ENCODE measurements at places on chromosomes 12 and 14.
A peak's percentile ranks its signal among the peaks of the same experiment; 100 is the strongest.

- peak; percentile 29 for DNase-seq
These were observed 736 bp downstream of the C14orf39 start for GRCh38 chr14:60485057-60485597.

DNA sequence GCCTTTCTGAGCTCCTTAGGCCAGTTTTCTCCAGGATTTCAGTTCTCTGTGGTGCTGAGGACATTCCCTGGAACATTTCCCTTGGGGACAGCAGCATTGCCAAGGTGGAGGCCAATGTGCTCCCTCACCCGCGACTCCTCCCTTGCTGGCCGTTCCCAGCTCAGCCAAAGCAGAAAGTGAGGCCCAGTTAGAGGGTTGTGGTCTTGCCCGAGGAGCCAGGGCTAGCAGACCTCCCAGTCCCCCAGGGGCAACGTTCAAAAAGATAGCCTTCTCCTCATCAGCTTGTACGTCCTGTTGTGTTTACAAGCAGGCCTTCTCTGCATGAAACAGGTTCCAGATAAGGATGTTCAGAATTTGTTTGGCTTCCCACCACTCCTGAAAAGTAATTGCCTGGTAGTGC, 78.4 kb downstream of the SSPN start:
- DNase-seq: no peak

DNA sequence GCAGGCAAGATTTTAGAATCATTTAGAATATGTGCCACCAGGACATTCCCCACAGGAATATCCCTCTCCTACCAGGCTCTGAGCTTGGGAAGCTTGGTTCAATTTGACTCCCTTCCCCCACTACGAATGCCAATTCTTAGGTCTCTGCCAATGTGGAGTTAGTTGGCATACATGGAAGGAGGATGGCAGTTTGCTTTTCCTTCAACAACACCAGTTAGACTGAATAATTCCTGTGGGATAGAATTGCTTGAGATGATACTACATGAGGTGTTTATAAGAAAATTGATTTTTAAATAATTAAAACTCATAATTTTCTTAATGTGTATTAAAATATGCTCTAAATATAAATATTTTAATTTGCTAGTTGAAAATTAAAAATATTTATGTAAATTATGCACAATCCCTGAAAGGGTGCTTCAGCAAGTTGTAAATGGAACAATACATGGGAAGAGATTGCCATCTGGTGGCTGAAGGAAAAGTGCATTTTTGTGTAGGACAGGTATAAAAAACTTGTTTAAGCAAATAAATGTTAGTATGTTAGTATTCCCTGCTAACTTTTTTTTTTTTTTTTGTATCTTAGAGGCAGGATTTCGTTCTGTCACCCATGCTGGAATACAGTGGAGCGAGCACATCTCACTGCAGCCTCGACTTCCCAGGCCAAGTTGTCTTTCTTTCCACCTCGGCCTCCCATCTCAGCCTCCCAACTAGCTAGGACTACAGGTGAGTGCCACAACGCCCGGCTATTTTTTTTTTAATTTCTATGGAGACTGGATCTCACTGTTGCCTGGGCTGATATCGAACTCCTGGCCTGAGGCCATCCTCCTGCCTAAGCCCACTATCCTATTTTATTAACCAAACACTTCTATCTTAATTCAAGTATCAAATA, 25.8 kb upstream of the STRAP start:
- peak; percentile 85 for DNase-seq

GRCh38 chr12:123064885-123065619, 84.6 kb downstream of the ARL6IP4 start:
- DNase-seq: no peak

DNA sequence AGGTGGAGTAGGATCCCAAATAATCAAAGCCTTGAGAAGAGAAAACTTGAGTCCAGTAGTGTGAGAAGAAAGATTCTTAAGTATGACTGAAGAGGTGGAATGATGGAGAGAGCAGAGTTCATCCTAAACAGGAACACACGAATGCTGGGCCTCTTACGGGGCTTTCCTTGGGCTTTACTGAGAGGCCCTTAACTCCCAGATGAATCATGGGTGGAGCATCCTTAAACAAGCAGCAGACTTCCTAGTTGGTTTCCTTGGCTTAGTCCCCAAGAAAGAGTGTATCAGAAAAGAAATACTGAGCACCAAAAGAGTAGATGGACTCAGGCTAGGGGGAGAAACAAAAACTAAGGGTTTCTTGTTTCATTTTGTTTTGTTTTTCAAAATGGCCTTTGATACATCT, 132.5 kb downstream of the GPR135 start:
- DNase-seq: no peak

DNA sequence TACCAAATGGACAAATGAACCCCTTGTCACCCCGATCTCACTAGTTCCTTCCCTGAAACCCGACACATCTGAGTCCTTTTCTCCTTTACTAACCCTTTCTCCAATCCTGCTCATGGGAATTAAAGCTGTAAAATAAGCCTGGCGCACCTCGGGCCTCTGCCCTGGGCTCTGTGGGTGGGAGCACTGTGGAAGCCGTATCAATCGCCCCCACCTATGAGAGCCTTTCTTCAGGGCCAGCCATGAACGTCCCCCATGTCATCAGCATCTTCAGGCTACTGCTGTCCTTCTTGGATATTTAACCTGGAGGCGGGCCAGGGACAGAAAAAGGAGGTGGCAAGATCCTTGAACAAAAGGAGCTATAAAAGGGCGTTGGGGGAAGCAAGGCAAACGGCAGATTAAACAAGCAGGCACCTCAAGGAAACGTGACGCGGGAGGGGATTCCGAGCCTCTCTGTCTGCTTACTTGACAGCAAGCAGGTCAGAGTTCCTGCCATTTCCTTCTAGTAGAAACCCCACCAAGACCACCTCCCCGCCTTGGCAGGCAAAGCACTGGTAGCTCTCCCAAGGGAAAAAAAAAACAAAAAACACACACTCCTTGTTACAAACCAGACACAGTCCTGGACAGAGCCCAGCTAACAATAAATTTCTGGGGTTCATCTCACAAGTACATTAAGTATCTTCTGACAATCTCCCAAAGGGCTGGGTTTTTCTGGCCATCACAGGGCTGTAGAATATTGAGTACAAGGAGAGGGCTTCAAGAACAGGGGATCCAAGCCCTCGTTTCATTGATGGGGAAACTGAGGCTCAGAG, 62.9 kb downstream of the DPF3 start:
- peak; percentile 17 for DNase-seq

GRCh38 chr14:101109981-101110728, 206.6 kb upstream of the RTL1 start:
- no peak for DNase-seq

DNA sequence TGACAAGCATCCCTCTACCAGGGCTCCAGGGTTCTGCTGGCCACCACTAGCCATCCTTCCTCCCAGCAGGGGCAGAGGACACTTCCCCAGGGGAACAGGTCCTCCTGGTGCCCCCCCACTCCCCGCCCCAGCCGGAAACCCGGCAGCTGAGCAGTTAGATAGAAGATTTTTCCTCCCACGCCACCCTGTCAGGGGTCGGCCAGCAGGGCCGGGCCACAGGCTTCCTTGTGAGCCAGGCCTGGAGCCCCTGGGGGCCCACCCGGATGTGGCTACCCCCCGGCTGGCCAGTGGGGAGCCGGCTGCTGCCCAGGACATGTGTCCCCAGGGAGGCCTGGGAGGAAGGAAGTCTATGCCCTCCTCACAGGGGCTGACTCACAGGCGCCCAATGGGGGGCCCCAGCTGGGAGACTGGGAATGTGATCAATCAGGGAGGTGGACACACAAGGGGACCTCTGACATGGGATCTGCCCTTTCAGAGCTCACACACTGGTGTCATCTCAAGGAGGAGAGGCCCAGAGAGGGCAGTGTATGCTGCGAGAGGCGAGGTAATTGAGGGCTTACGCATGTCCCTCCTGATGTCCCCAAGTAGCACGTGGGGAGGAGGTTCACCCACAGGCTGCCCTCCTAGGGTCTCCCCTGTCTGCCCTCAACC, 4.2 kb downstream of the SH2B3 start:
- no peak for DNase-seq

GRCh38 chr12:131530422-131530821, 180.5 kb upstream of the SFSWAP start:
- DNase-seq: peak; percentile 53

DNA sequence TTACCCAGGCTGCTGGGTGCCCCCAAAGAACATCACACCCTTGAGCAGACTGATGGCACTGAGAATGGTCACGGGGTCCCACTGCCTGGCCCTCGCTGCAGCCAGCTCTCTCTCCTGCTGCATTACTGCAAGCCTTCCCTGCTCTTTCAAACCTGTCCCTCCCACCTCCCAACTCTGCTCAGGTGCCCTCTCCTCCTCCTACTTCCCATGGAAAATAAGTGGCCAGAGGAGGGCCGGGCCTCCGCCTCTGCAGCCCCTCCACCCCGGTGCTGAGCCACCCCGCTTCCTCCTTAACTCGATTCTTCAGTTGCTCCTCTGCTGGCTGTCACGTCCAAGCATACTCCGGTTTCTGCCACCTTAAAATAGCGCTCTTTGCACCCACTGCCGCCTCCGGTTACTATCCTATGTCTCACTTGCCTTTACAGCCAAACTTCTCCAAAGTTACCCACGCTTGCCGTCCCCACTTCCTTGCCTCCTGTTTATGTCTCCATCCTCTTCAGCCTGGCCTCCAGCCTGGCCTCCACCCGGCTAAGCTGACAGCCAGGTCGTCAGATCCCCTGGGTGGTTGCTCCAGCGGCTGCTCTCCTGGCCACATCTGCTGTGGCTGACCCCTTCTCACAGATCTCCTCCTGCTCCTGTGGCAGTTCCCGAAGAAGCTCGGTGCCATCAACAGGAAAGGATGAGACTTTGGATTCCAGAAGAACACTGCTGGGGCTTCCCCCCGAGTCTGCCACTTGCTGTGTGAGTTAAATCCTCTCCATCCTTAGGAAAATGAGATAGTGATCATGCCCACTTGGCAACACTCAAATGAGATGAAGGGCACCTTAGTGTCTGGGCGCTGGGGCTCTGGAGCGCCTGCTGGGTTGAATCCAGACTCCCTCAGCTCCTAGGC, 7.7 kb downstream of the SMIM41 start:
- no peak for DNase-seq

DNA sequence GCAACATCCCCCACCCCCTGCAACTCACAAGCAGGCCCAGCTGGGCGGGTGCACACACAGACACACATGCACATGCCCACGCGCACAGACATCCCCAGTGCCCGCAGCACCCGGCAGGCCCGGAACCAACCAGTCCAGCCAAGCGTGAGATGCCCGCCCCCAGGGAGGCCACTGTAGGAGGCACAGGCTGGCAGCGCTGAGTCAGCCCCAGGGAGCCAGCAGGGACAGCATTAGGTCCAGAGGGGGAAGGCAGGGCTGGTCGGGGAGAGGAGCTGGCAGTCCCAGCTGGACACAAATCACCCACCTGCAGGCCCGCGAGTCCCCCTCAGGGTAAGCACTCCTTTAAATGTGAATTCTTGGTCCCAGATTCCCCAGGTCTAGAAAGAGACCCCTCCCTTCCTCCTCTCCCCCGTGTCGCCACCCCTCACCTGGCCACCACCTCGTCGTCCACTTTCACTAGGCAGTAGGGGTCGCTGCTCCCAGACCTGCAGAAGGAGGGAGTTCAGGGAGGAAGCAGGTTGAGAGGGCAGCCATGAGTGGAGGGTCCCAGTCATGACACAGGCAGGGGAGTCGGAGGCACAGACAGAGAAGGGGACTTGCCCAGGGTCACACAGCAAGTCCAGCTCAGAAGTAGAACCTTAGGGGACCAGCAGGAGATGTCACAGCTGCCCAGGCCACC, 5.0 kb downstream of the RASAL1 start:
- DNase-seq: no peak

DNA sequence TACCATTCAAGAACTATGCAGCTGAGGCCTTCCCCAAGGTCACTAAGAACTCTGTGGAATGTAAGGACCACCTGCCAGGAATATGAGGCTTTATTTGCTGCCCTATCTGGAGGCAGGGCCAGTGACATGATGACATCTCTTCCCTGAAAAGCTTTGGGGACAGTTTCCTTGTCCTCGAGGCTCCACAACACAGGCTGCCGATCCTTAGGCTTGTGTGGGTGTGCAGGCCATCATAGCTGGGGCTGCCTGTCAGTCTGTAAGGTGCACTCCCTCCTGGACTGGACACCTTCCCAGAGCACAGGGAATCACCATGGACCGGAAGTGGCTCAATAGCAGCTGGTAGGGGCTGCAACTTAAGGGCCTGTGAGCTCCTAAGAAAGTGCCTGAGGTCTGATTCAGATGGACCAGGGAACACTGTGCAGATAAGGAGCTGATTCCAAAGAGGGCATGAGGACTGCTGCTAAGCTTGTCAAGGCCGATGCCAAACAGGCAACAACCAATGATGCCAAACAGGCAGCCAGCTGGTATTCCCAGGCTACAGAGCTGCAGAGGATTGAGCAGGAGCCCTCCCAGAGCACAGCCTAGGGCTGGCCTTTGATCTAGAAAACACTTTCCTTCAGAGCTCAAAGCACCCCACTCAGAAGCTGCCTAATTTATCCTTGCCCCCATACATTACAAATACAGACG, 84.3 kb downstream of the CRACR2A start:
- DNase-seq: no peak

- DNase-seq: no peak
These were observed 39.5 kb upstream of the TOMM20L start for GRCh38 chr14:58356268-58356667.

- no peak for DNase-seq
These were observed 284.5 kb downstream of the CACNA1C start for GRCh38 chr12:2337031-2338010.

DNA sequence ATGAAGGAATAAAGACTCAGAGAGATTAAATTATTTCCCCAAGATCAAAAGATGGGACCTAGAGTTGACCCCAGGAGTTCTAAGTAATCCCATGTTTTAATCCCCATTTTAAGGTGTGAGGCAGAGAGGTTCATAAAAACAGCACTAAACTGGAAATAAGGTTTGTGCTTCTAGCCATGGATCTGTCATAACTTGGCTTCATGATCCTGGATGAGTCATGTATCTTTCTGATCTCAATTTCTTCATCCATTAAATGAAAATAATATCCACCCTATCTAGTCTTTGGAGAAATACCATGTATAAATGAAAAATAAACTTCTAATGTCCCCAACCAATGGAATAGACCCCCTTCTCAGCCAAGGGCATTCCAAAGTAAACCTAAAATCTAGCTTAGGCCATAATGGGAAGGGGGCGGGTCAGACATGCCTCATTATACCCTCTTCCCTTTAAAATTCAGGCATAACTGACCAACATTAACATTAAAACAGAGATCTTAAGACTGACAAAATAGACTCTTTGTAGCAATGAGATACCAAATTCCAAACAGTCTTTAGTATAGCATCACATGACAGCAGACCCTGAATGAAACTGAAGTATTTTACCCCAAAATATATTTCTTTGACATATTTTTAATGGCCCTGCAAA, 47.8 kb downstream of the SLC41A2 start:
- no peak for DNase-seq

GRCh38 chr12:132921685-132922084, 34.3 kb upstream of the CHFR start:
- no peak for DNase-seq

- no peak for DNase-seq
These were observed 6.8 kb upstream of the PSMA6 start for GRCh38 chr14:35285168-35286002.

Measured in tongue (tissue), 3 donors.